Aorta (tissue), 5 donors: ENCODE measurements at places on chromosomes 16 and 17. TPM values are rescaled to one million over a fixed set of nuclear protein-coding genes. Genes with fewer than 3 reads are reported as not detected.
A peak's percentile ranks its signal among the peaks of the same experiment; 100 is the strongest.

GRCh38 chr17:57408071-57408811 lies 151.9 kb downstream of the MSI2 start:
- H3K4me3 ChIP-seq, result no peak overlapping the region
- H3K27me3 ChIP-seq, result no peaks in the 10 kb centered on the region
- H3K36me3 ChIP-seq, result no peaks in the 10 kb centered on the region
- DNase-seq, result no peak

- H3K36me3 ChIP-seq, result no peaks in the 10 kb centered on the region
- H3K27me3 ChIP-seq, result no peaks in the 10 kb centered on the region
- no peak overlapping the region for H3K27ac ChIP-seq
- no peak for DNase-seq
Measured at GRCh38 chr16:58049232-58050185, 24.0 kb downstream of the MMP15 start.

GRCh38 chr16:71532366-71532765 lies 6.1 kb downstream of the CHST4 start:
- no peaks in the 10 kb centered on the region for H3K4me1 ChIP-seq
- no peaks in the 10 kb centered on the region for H3K36me3 ChIP-seq
- H3K27ac ChIP-seq, result no peak overlapping the region
- H3K4me3 ChIP-seq, result no peak overlapping the region
- no peaks in the 10 kb centered on the region for H3K27me3 ChIP-seq

- H3K27me3 ChIP-seq, result no peaks in the 10 kb centered on the region
- peak overlapping the region; percentile 14 for H3K4me3 ChIP-seq
- H3K4me1 ChIP-seq, result no peaks in the 10 kb centered on the region
- no peak for DNase-seq
Measured at GRCh38 chr17:7588553-7589203, 1.2 kb downstream of the SOX15 start.

GRCh38 chr16:55728797-55729196 lies 73.0 kb downstream of the SLC6A2 start:
- no peak overlapping the region for H3K4me3 ChIP-seq
- no peaks in the 10 kb centered on the region for H3K4me1 ChIP-seq

PPY gene
- total RNA-seq, result not detected
